ENCODE measurements at places on chromosomes 5 and 9. TPM values are rescaled to one million over a fixed set of nuclear protein-coding genes. Genes with fewer than 3 reads are reported as not detected.

MCTP1 gene
- total RNA-seq, result 4.4 TPM

HTR1A gene
- total RNA-seq, result not detected

PCDHA1 gene
- under 0.01 TPM for total RNA-seq

GABRP gene
- total RNA-seq, result not detected
